ENCODE measurements at places on chromosomes 7 and 10.

- no peak for DNase-seq
Measured at GRCh38 chr10:58827381-58827780, 314.7 kb downstream of the BICC1 start.

DNA sequence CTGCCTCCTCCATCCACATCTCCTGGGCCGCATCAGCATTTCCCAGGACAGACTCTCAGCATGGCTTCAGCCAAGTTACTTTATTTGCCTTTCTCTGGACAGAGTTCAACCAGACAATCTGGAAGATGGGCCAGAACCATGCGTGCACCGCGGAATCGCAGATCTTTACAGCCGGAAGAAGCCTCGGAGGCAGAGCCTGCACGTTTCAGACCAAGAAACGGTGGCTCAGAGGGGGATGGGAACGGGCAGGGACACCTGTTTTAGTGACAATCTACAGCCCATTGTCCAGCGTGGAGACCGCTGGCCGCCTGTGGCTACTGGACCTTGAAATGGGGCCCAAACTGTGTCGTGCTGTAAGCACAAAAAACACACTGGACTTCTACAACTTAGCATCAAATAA is 3.5 kb downstream of the VIPR2 start:
- no peak for DNase-seq

GRCh38 chr7:143171697-143172096 is 11.5 kb upstream of the TAS2R39 start:
- no peak for DNase-seq

GRCh38 chr10:109957092-109957797 is 33.9 kb upstream of the XPNPEP1 start:
- no peak for DNase-seq

DNA sequence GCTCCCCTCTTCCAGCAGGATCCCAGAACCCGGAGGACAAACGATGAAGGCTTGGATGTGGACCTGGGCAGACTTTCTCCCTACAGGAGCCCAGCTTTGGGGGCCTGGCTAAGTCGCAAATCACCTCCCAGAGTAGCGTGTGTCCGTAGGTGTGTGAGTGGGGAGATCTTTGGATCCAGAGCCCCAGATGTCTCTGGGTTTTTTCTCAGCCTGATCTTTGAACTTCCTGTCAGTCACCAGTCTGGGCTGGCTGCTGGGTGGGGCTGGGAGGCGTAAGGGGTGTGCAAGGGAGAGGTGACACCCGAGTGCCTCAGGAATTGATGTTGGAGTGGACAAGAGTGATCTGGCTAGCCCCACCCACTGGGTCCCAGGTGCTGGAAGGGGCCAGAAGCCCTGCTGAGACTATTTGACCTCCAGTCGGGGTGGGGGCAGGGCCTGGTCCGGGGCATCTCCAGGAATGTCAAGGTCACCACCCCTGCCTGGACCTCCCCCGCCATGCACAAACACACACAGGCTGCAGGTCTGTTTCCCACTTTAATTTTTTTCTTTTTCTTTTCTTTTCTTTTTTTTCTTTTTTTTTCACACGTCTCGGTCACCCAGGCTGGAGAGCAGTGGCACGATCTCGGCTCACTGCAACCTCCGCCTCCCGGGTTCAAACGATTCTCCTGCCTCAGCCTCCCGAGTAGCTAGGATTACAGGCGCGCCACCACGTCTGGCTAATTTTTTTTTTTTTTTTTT is at the start of gene MOGAT3:
MOGAT3 (minus strand) TSS at position 175 of the 738 bp plus-strand sequence. CDS start 182 bp downstream, outside the sequence.
- DNase-seq = no peak

GRCh38 chr7:120060875-120061274 is 212.1 kb upstream of the KCND2 start:
- no peak for DNase-seq

Data from fibroblast of skin of left biceps (primary cell).